ENCODE measurements at places on chromosomes 12 and 14.

GRCh38 chr12:5051334-5051733 is 7.7 kb downstream of the KCNA5 start:
- DNase-seq: no peak

GRCh38 chr14:54942913-54943312 is 40.3 kb upstream of the GCH1 start:
- DNase-seq: no peak

GRCh38 chr12:125412506-125412905 is 347.3 kb downstream of the AACS start:
- no peak for DNase-seq

DNA sequence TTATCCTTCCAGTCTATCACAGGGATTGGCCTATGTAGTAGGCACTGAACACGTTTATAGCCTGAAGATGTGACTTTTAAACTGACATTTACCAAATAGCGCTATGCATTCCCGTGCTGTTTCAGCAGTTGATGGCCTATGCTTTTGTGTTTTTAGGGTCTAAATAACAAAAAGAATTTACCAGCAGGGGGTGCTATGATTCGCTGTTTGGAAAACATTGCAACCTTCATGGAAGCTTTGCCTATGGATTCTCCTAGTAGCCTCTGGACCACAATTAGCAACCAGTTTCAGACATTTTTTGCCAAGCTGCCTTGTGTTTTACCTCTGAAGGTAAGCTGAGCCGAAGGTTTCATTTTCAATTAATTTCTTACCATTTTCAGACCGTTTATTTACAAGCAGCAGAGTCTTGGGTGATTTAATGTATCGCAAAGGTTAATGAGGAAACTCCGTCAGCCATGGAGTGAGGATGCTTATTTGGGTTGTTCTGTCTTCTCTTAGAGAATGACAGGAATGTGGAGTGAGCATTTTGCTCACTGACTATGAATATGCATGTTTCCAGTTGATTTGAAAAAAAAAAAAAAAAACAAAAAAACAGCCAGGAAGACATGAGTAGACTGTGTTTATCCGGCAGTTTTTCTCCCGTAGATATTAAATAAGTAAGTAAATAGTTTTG is 133.1 kb downstream of the PRIMA1 start:
- DNase-seq: peak; percentile 4

- no peak for DNase-seq
These were observed 98.6 kb downstream of the C12orf50 start for GRCh38 chr12:87930627-87931026.

Measured in EH (cell line).